ENCODE measurements at places on chromosomes 13 and 19.

DNA sequence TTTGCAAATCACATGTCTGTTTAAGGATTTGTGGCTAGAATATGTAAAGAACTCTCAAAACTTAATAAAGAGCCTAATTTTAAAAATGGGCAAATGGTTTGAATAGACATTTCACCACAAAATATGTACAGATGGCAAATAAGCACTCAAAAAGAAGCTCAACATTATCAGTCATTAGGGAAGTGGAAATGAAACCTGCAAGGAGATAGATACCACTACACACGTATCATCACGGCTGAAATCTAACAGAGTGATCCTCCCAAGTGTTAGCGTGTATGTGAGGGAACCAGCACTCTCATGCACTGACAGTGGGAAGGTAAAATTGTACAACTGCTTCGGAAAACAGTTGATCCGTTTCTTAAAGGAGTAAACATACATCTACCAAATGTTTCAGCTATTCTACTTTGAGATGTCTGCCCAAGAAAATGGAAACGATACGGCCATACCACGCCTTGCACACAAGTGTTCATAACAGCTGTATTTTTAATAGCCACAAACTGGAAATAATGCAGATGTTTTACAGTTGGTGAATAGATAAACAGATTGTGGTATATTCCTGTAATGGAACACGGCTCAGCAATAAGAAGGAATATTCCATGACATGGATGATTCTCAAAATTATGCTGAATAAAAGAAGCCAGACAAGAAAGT, 14.5 kb downstream of the ARHGEF7 start:
- no peak for DNase-seq

- DNase-seq: no peak
Observed at GRCh38 chr19:38862321-38863059, 12.7 kb upstream of the HNRNPL start.

DNA sequence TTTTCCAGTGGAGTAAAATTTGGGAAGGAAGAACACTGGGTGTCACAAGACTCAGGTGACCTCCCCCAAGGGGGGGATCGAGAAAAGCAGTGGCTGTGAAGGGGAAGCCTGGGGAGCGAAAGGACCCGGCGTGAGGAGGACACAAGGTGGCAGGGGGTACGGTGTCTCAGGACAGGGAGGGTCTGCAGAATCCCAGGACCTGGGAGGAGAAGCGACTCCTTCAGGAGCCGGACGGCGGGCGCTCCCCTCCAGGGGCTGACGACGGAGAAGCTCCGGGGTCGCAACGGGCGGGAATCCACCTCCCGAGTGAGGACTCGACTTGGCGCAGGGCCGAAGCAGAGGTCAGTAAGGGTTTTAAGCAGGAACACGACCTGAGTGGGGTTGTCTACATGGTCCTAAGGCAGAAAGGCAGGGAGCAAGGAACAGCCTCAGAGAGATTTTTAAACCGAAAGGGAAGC, 529 bp downstream of the ZNF836 start:
- DNase-seq: no peak

GRCh38 chr13:62710787-62711186, 1295.1 kb upstream of the PCDH20 start:
- no peak for DNase-seq

GRCh38 chr19:2289714-2290435, 7.9 kb upstream of the PEAK3 start:
- DNase-seq: no peak

DNA sequence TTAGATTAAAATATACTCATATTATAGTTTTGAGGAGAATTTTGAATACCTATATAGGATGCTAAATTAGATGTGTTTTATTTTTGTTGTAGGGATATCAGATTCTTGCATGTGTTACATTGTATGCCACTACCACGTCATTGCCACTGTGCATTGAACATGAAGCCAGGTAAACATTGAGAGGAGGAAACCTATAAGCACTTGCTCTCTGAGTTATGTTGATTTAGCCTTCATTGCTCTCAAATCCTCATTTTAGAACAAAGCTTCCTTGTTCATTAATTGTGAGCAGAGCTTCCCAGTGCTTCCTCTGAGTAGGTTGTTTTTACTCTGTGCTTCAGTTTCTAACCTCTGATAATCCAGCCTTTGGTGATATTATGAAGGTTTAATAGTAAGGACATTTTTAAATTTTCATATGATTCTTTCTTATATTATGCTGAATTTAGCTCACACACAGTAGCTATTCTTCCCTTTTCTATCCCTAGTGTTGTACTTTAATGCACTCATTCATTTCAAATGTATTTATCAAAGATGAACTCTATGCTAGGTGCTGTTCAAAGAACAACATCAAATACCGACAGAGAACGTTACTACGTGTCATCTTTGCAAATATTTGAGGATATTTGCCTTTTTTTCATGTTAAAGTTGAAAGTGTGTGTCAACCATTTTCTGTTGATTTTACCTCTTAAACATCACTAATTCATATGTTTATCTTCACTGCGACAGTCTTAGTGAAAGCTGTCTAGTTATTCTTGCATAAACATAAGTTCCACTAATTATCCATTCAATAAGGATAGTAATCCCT, 1448.0 kb upstream of the MIR17HG start:
- DNase-seq: no peak

- DNase-seq: no peak
Observed at GRCh38 chr19:47618771-47619170, 9.8 kb downstream of the BICRA start.

- no peak for DNase-seq
Observed at GRCh38 chr19:31983647-31984046, 361.8 kb upstream of the ZNF507 start.

DNA sequence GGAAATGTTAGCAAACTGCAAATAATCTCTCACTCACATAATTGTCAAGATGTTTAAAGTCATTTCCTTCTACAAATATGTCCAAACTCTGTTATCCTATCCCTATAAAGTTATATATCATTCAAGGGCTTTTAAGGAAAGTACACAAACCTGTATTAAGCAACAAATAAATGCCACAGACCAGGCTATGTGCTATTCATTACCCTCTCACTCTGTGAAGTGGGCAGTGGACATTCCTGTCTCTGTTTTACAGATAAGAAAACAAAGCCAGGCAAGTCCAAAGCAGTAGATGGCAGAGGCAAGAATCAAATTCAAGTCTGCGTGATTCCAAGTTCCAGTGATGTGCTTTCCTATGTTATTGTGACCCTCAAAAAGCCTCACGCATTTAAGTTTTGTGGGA, 140.6 kb downstream of the LHFPL6 start:
- DNase-seq: no peak

DNA sequence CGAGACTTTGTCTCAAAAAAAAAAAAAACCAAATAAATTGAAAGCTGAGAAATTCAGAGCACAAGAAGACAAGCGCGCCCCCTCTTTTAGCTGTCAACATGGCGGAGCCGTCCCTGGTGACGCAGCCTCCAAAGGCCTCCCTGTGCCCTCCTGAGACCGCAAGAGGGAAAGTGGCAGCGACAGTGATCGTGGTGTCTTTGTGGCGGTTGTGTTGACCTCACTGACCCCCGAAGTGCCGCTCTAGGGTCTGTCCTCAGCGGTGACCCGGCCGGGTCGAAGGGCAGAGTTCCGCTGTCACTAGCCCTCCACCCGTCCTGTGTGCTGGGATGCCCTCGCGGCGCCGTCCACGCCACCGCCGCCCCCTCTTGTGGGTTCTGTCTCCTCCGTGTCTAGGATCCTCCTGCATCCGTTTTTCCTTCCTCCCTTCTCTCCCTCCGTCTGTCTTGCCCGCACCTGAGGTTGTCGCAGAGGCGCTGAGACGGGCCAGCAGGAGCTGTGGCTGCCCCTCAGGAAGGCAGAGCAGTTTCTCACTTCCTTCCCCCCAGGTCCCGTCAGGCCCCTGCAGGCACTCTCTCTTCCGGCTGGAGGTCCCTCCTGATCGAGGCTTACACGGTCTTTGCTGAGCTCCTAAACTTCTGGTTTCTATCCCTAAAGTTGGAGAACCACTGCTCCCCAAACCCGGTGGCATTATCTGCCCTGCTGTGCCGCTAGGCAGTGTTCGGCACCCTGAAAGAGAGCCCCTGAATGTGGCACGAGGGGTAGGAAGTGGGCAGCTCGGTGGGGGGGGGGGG, 7.2 kb downstream of the UHRF1 start:
- no peak for DNase-seq

- DNase-seq: no peak
Observed at GRCh38 chr19:30420316-30420715, 48.1 kb downstream of the ZNF536 start.

DNA sequence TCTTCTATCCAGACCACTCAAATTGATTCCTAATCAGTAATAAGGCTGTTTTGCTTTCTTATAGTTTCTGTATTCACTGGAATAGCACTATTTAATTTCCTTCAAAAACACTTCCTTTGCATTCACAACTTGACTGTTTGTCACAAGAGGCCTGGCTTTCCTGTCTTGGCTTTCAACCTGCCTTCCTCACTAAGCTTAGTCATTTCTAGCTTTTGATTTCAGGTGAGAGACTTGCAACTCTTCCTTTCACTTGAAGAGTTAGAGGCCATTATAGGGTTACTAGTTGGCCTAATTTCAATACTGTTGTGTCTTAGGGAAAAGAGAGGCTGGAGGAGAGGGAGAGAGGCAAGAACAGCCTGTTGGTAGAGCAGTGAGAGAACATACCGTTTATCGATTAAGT, 47.0 kb downstream of the SACS start:
- DNase-seq: no peak

DNA sequence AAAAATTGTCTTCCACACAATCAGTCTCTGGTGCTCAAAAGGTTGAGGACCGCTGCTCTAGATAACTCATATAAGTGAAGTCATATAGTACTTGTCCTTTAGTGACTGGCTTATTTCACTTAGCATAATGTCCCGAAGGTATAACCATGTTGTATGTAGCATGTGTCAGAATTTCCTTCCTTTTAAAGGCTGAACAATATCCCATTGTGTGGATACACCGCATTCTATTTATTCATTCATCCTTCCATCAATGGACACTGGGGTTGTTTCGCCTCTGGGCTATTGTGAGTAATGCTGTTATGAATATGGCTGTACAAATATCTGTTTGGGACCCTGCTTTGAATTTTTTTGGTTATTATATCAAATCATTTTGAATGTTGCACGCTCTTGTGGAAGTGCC, 4.6 kb upstream of the LYPD5 start:
- no peak for DNase-seq

- DNase-seq: no peak
Observed at GRCh38 chr19:55252760-55253663, 5.8 kb downstream of the PPP6R1 start.

GRCh38 chr13:51780099-51780498, 23.9 kb downstream of the DHRS12 start:
- DNase-seq: no peak

DNA sequence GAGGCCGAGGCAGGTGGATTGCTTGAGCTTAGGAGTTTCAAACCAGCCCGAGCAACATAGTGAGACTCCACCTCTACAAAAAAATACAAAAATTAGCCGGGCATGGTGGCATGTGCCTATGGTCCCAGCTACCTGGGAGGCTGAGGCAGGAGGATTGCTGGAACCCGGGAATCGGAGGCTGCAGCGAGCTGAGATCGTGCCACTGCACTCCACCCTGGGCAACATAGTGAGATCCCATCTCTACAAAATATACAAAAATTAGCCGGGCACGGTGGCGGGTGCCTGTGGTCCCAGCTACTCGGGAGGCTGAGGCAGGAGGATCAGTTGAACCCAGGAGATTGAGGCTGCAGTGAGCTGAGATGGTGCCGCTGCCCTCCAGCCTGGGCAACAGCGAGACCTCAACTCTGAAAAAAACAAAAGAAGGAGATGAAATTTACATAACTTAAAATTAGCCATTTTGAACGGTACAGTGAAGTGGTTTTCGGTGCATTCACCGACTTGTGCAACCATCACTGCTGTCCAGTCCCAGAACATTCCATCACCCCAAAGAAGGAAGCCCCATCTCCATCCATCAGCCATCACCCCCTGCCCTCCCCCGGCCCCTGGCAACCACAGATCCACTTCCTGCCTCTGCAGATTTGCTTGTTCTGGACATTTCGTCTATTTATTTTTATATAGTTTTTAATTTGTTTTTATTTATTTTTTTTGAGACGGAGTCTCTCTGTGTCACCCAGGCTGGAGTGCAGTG, 1.6 kb upstream of the AZU1 start:
- DNase-seq: no peak

DNA sequence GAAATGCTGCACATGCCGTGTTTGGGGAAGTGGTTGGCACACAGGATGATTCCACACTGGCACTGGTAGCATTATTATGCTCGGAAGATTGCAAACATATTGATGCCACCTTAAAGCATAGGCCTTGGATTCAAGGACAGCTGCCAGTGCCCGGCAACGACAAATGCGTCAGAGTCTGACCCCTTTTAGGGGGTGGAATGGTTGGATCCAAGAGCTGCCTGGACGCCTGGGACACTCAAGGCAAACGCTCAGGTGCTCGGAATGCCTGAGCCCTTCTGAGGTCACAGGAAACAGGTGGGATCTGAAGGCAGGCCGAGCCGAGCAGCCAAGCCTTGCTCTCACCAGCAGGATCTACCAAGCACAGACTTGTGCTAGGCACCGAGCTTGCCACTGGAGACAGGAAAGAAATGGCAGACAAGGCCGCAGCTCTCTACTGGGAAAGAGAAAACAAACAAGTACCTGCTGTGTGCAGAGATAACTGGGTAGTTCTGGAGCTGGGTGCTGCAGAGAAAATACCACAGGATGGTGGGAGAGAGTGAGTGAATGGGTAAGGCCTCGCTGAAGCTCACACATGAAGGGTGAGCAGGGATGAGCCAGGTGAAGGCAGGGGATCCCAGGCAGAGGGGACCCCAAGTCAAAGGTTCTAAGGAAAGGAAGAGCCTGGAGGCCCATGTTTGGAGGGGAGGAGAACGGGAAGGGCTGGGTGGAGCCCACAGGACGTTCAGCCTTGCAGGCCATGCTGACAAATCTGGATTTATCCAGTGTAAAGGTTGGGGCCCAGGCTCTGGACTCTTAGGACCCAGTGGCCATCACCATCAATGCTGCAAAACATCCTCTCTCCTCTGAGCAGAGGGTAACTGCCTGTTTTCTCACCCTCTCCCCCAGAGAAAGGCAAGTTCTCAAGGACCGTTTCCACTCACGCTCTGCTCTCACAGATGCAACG, 9.2 kb downstream of the RANBP3 start:
- no peak for DNase-seq

DNA sequence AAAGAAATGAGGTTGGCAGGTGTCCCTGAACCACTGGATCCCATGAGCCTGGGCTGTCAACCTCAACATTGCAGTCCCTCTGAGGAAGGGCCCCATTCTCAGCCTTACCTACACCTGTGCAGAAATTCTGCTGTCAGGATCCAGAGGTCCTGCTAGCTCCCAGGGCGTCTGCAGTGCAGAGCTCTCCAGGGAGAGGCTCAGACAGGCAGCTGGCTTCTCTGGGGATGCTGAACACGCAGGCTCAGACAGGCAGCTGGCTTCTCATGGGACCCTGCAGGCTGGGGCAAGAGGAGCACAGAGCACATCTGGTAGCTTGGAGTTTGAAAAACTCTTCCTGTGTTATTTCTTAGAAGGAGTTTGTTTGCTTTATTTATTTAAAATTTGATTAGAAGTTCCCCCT, 50.9 kb downstream of the TMEM255B start:
- no peak for DNase-seq

- no peak for DNase-seq
Observed at GRCh38 chr13:55948175-55948574, 1192.5 kb upstream of the PRR20A start.

GRCh38 chr13:74651121-74651520, 516.9 kb upstream of the KLF12 start:
- DNase-seq: no peak
